Activated T-helper 2 cell treated with anti-CD3 and anti-CD28 coated beads, Interferon-gamma antibody, Interleukin-2, Interleukin-4, amounts not matched to agents 10 μg/mL and 5 μg/mL and 100 μg/mL, durations not matched to agents 14 hours and 24 hours and 36 hours (primary cell): ENCODE measurements at places on chromosomes 13 and 19. TPM values are rescaled to one million over a fixed set of nuclear protein-coding genes. Genes with fewer than 3 reads are reported as not detected.

SERP2 gene
- total RNA-seq = 0.25 TPM in 1 of 2 replicates, not detected in the other

OR7D2 gene
- 0.37 and 0.62 TPM in 2 replicates for total RNA-seq

SERPINE3 gene
- total RNA-seq = not detected in 2 replicates

B3GNT3 gene
- not detected in 2 replicates for total RNA-seq

ZNF578 gene
- total RNA-seq = 0.21 and 0.30 TPM in 2 replicates

SMIM44 gene
- total RNA-seq = not detected in 2 replicates

DNA sequence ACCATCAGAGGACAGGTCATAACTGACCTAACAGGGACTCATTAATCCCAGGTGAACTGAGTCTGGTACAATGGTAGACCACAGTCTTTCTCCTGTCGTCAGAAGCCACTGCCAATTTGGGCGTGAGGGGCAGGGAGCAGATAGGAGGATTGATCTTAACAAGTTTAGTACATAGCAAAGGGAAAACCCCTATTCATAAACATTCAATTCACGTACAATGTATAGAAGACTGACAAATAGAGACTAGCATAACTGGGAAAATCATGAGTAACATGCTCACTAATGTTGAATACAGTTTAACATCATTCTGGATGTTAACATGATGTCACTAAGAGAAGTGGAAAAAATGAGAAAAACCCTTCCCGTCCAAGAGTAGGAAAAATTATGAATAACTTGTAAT lies 54.1 kb downstream of the SLC7A1 start:
- peaks cover 43% of the 10 kb centered on the region for H3K4me1 ChIP-seq
- DNase-seq = no peak
- H3K27ac ChIP-seq = peak overlapping the region; percentile 75
- peaks cover 39% of the 10 kb centered on the region for H3K36me3 ChIP-seq

DNA sequence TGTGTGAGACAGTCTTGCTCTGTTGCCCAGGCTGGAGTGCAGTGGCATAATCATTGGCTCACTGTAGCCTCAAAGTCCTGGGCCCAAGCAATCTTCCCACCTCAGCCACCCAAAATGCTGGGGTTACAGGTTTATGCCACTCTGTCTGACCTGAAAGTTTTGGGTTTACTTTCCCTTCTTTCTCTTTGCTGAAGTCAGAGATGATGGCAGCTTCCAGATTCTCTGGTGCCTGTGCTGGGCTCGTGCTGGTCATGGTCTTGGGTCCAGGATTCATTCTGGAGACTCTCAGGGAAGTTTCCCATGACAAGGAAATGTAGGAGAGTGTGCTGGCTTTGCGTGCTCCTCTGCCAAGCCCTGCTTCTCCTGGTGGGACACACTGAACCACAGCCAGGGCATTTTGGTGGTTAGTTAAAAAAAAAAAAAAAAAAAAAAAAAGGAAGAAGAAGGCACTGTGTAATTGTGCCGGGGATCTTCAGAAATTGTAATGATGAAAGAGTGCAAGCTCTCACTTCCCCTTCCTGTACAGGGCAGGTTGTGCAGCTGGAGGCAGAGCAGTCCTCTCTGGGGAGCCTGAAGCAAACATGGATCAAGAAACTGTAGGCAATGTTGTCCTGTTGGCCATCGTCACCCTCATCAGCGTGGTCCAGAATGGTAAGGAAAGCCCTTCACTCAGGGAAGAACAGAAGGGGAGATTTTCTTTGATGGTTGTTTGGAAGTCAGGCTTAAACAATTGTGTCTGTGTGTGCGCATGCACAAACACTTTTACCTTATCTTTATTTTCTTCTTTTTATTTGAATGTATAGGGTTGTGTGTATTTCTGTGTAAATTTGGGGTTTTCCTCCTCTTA lies at the start of gene ALOX5AP:
ALOX5AP (plus strand) TSS at position 519 of the 847 bp plus-strand sequence; CDS start at position 582, 63 bp downstream.
- peak within 1 kb of the TSS; percentile 95 for H3K27ac ChIP-seq
- peaks cover 2% of the 10 kb centered on the region for H3K27me3 ChIP-seq
- peaks cover 9% of the 10 kb centered on the region for H3K36me3 ChIP-seq
- peaks cover 60% of the 10 kb centered on the region for H3K4me1 ChIP-seq
- no peak for DNase-seq

GRCh38 chr13:103948426-103948825 lies 882.2 kb upstream of the SLC10A2 start:
- H3K4me3 ChIP-seq = no peak overlapping the region
- no peak for DNase-seq
- no peaks in the 10 kb centered on the region for H3K36me3 ChIP-seq
- no peak overlapping the region for H3K27ac ChIP-seq
- no peaks in the 10 kb centered on the region for H3K4me1 ChIP-seq

- H3K4me3 ChIP-seq = no peak overlapping the region
- H3K4me1 ChIP-seq = no peaks in the 10 kb centered on the region
- H3K27me3 ChIP-seq = no peaks in the 10 kb centered on the region
- no peak overlapping the region for H3K27ac ChIP-seq
- no peak for DNase-seq
- H3K36me3 ChIP-seq = no peaks in the 10 kb centered on the region
Observed at GRCh38 chr13:89584058-89584620, 1763.3 kb upstream of the MIR17HG start.

GRCh38 chr19:33379151-33379829 lies 5.8 kb downstream of the CEBPG start:
- H3K4me3 ChIP-seq = no peak overlapping the region
- H3K27ac ChIP-seq = no peak overlapping the region
- DNase-seq = no peak
- H3K4me1 ChIP-seq = peaks cover 35% of the 10 kb centered on the region
- H3K36me3 ChIP-seq = peaks cover 38% of the 10 kb centered on the region

DNA sequence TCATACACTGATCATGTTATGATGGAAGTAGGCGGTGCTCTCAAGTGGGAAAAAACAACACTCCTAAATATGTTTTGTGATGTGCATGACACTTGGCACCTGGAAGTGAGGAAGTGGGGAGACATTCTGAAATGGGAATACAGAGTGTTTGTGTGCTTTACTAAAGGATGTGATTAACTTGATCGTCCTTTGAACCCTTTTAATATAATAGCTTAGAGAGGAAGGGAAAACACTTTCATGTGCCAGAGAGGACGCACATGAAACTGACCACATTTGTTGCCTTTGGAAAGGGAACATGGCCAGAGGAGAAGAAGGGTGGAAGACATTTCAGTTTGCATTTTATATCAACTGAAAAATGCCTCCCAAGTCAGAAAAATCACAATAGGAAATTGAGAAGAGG lies 31.4 kb downstream of the SMAD9 start:
- no peaks in the 10 kb centered on the region for H3K4me1 ChIP-seq
- no peak overlapping the region for H3K27ac ChIP-seq
- H3K36me3 ChIP-seq = no peaks in the 10 kb centered on the region
- no peak for DNase-seq

GRCh38 chr13:101763191-101763590 lies 310.7 kb downstream of the ITGBL1 start:
- no peak for DNase-seq
- no peak overlapping the region for H3K4me3 ChIP-seq
- no peaks in the 10 kb centered on the region for H3K36me3 ChIP-seq
- H3K27ac ChIP-seq = no peak overlapping the region

GRCh38 chr19:6983448-6983847 lies 37.8 kb downstream of the MBD3L2B start:
- H3K4me1 ChIP-seq = no peaks in the 10 kb centered on the region
- H3K27ac ChIP-seq = no peak overlapping the region
- peaks cover 3% of the 10 kb centered on the region for H3K36me3 ChIP-seq
- no peak overlapping the region for H3K4me3 ChIP-seq
